ENCODE measurements at places on chromosomes 2 and 18. TPM values are rescaled to one million over a fixed set of nuclear protein-coding genes. Genes with fewer than 3 reads are reported as not detected.

The KLHL41 gene
- 1.2 TPM for polyA plus RNA-seq

The RTP5 gene
- polyA plus RNA-seq: not detected

The CIB4 gene
- 0.33 TPM for polyA plus RNA-seq

DNA sequence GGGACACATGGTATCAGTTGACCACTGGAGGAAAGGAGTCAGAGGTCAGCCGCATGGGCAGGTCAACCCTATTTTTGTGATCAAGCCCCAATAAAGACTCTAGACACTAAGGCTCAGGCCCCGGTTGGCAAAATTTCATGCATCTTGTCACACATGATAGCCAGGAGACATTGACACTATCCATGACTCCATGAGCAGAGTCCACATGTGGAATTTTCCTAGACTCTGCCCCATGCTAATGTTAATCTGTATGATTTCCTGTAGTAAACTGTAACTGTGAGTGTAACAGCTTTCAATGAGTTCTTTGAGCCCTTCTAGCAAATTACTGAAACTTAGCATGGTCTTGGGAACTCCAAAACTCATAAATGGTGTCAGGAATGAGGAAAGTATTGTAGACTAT is 192.3 kb downstream of the PDE11A start:
- no peak for DNase-seq

DNA sequence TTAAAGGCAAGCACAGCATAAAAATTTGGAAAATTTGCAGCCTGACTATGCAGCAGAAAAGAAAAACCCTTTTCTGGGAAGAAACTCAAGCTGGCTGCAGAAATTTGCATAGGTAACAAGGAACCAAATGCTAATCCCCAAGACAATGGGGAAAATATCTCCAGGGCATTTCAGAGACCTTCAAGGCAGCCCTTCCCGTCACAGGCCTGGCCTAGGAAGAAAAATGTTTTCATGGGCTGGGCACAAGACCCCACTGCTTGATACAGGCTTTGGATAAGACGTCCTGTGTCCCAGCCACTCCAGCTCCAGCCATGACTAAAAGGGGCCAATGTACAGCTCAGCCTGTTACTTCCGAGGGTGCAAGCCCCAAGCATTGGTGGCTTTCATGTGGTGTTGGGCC is 717.6 kb downstream of the TDRD15 start:
- no peak for DNase-seq

- DNase-seq: no peak
These were observed 81.7 kb downstream of the RBMS1 start for GRCh38 chr2:160411955-160412354.

DNA sequence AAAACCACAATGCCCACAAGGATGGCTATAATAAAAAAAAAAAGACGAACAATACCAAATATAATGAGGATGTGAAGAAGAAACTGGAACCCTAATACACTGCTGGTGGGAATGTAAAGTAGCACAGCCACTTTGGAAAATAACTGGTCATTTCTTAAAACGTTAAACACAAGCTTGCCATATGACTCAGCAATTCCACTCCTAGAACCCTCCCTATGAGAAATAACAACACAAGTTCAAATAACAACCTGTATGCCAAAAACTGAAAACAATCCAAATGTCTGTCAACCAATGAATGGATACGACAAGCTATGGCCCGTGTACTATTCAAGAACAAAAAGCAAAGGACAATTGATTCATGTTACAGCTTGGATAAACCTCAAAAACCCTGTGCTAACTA is 7.0 kb upstream of the ALPK2 start:
- DNase-seq: no peak

DNA sequence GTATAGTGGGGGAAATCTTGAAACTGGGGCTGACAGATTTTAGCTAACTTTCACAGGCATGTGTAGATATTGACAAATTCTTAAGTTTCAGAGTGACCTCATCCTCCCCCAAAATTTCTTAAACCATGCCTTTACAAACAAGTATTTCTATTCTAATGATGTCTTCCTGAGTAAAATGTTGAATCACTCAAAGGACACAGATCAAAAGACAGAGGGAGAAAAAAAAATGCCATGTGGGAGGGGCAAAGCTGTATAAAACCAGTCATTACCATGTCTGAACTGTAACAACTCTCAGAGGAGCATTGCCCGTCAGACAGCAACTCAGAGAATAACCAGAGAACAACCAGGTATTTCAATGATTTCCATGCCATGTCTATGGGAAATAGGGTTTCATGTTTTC is at the start of gene SERPINB2:
Gene SERPINB2 (plus strand): TSS at position 282 of the 400 bp plus-strand sequence. CDS start 3,740 bp downstream, outside the sequence.
- no peak for DNase-seq

Data from renal cortex interstitium (tissue), 15 donors.